Activated CD8-positive, alpha-beta memory T cell treated with anti-CD3 and anti-CD28 coated beads for 36 hours (primary cell): ENCODE measurements at places on chromosomes 5 and 9. TPM values are rescaled to one million over a fixed set of nuclear protein-coding genes. Genes with fewer than 3 reads are reported as not detected.

The ISL1 gene
- not detected for total RNA-seq

The SH3GL2 gene
- not detected for total RNA-seq

The VCAN gene
- not detected for total RNA-seq

The PCDHGB6 gene
- 0.06 TPM for total RNA-seq

The FSTL4 gene
- 0.30 TPM for total RNA-seq

The ORM2 gene
- not detected for total RNA-seq

The CCDC152 gene
- 13.4 TPM for total RNA-seq

The PIP5KL1 gene
- 2.5 TPM for total RNA-seq

The PTGDS gene
- total RNA-seq, result not detected

The SIL1 gene
- 27.2 TPM for total RNA-seq

The PLEKHG4B gene
- total RNA-seq, result 0.04 TPM

The SLC36A3 gene
- not detected for total RNA-seq

The GARNL3 gene
- total RNA-seq, result 4.1 TPM

The FAM81B gene
- not detected for total RNA-seq

The GAS1 gene
- total RNA-seq, result 0.34 TPM

The ACTBL2 gene
- not detected for total RNA-seq

The CATSPER3 gene
- 0.17 TPM for total RNA-seq

The APC gene
- 23.9 TPM for total RNA-seq

The AGXT2 gene
- total RNA-seq, result not detected

The ITK gene
- total RNA-seq, result 156 TPM

The OTP gene
- not detected for total RNA-seq

The TSC1 gene
- total RNA-seq, result 29.7 TPM

The NPR2 gene
- total RNA-seq, result 9.7 TPM

The SIMC1 gene
- total RNA-seq, result 24.5 TPM

The CDK7 gene
- 42.1 TPM for total RNA-seq

The OR13C5 gene
- not detected for total RNA-seq
